AG04449 (cell line): ENCODE measurements at places on chromosomes 4 and X.

DNA sequence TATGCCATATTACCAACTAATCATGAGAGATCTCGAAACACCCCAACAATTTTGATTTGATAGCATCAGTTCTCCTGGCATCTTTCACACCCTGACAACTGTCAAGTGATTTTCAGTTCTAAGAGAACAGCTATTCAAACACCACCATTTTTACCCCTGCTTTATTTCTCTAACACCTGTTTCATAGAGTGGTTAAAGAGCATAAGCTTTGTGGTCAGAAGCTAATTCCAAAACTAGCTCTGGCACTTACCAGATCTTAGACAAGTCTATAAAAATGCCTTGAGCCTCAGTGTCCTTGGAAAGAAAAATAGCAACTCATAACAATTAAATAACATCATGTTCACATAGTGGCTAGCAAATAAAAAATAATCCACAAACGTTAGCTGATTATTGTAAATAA lies 17.9 kb downstream of the PPA2 start:
- no peak for DNase-seq

DNA sequence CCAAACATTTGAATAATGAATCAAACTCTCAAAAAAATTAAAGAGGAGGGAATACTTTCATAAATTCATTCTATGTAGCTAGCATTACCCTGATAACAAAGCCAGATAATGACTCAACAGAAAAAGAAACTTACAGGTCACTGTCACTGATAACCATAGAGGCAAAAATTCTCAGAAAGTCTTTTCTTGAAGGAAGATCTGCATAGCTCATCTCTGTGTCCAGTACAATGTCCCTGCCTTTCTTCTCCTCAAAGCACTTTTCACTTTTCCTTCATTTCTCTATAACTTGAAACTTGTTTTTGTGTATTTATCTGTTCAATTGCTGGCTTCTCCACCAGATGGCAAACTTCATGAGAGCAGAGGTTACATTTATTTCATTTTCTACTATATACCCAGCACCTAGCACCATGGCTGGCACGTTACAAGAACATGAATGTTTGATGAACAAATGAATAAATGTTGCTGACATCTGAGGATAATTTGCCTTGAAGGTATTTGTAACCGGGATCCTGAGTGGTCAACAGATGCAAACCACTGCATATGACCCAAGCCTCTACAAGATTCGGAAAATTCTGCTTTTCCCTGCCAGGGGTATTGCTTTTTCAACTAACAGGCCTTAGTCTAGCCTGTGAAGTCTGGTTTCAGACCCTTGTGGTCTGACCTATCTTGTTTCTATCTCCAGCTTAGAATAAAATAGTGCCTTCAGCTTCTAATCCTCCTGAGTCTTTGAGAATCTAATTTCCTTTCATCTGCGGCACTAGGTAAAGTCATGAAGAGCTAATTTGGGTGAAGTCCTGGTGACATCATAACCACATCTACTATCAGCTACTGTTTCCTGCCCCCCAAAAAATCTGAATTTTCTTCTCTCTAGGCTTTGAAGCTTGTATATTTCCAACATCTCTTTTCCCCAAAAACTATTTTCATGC lies 52.5 kb upstream of the ANTXR2 start:
- no peak for DNase-seq

DNA sequence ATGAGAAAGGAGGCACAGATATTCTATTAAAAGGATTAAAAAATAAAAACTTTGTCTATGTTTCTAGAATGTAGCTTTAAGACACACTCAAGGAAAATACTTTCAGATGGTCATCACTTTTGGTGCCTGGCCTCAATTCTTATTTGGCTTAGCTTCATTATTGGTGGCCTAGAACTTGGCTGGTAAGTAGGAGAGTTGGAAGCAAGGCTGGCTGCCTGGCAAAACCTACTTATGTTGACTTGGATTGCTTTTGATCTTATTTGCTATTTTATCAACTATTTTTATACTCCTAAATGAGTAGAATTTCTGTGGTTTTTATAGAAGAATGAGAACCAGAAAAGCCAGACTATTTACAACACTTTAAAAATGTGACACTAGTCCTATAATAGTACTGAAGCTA lies 35.3 kb upstream of the JADE3 start:
- DNase-seq = no peak

DNA sequence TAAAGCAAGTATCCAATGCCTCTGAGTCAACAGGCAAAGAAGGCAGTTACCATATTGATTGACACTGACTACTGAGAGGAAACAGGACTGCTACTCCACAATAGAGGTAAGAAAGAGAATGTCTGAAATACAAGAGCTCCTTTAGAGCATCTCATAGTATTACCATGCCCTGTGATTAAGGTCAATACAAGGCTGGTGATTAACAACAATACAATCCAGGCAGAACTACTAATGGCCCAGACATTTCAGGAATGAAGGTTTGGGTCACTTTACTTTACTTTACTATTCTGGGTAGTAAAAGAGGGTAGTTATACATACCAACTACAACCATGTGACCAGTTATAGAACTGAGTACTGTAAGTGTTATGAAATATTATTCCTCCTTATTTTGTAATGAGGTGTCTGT lies 44.5 kb downstream of the BRWD3 start:
- peak; percentile 60 for DNase-seq

DNA sequence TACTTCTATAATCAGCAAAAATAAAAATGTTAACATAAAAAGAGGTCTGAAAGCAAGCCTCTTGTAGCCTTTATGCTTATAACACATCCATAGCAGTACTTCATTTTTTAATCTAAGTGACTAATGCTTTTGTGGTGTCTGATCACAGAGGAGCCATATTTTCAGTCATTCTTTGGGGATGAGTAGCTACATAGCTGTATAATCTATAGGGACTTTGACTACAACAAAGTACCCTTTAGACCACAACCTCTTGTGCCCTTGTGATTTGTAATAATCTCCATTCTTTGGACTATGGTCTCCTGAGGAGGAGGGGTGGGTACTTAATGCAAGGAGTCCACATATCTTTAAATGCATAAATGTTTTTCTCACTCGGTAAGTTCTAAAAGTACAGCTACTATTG lies 9.6 kb downstream of the DRP2 start:
- DNase-seq = peak; percentile 50

DNA sequence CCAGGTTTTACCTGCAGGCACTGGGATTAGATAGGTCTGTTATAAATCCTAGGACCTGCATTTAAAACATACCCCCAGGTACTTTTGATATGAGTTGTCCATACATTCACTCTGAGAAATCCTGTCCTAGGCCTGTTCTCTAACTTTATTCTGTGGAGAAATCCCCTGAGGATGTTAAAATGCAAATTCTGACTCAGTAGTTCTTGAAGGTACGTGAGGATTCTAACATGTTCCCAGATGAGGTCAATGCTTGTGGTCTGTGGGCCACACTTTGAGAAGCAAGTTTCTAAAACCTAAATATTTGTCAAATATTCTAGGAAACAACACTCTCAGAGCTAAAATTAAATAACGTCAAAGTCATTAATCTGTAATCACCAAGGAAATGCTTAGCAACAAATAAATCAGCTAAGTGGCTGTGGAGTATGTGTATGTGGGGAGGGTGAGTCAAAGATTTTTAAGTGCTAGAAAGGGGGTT lies 101.3 kb upstream of the MAGEB16 start:
- DNase-seq = no peak

DNA sequence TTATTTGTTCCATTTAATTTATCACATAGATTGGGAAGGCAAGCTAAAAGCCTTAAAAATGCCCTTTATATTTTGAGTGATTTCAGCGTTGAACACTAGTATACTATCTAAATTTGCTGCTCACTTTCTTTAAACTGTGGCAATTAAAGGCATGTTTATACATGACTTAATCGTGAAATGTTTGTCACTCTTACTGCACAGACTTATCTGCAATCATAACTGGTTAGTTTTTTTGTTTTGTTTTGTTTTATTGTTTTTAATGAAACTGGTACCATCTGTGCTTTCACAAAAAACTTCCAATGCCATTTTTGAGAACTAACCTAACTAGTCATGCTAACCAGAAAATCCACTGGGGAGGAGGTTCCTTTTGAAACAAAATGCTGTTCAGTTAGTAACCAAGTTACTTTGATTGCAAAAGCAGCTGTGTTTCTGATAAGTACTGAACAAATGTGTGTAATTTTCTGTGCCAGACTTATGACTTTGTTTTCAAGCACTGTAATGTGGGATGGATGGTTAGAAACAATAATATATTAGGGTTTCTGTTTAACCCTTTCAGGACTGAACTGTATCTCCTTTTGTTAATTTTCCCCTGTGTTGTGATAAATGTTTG lies 56.1 kb downstream of the CCKAR start:
- DNase-seq = no peak

DNA sequence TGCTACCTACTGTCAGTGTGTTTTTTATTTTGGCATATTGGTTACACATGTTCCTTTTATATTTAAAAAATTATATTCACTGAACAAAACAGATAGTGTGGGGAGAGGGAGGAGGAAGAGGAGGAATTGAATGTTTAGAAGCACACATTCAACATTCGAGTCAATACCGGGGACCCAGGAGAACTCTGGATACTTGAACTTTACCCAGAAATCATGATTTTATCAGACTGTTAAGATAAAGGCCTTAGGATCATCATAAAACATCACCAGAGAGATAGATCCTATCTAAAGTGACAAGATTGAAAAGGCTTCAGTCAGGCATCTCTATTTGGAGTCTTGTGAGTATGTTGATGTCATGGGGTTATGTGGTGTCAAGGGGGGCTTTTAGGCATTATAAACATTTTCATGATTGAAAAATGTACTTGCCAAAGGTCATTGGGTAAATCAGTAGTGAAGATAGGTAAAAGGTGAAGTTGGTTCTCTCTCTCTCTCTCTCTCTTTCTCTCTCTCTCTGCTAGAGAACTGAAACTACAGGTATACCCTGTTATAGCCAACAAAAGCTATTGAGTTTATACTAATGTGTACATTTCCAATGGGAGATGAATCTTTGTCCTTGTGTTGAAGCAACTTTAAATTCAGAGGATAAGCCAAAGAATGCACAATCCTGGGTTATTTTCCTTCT lies 16.9 kb upstream of the RGN start:
- DNase-seq = no peak

- no peak for DNase-seq
Observed at GRCh38 chr4:5712517-5712916, 1.5 kb downstream of the EVC start.

DNA sequence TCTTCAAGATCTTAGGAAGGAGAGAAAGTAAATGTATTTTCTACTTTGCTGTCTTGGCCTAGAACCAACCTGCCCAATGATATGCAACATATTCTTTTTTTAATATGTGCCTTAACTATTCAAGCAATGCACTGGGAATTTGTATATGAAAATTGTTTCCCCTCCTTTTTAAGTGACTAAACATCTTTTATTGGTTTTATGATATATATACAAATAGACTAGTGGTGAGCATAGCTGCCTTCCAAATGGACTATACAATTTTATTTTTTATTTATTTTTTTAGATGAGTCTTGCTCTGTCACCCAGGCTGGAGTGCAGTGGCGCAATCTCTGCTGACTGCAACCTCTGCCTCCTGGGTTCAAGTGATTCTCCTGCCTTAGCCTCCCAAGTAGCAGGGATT lies 10.3 kb downstream of the NOCT start:
- DNase-seq = no peak

DNA sequence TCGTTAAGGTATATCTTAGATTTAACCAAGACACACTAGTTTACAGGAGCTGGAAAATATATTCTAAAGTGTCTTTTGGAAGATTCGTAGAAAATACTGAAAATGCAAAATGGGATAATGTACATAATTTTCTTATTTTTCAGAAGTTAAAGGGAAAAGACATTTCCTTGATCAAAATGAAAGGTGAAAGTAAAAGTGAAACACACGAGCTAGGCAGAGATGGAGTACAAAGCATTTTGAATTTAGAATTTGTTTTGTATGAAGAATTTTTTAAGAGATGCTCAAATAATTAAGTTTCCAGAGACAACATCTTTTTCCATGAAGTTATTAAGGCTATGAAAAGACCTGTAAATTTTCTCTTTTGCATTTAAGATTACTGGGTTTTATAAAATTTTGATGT lies 2192.6 kb upstream of the AGA start:
- DNase-seq = no peak

- DNase-seq = no peak
Observed at GRCh38 chr4:173494013-173494970, 35.7 kb downstream of the HAND2 start.

- DNase-seq = no peak
Observed at GRCh38 chr4:160848901-160849760, 1314.7 kb downstream of the FSTL5 start.

DNA sequence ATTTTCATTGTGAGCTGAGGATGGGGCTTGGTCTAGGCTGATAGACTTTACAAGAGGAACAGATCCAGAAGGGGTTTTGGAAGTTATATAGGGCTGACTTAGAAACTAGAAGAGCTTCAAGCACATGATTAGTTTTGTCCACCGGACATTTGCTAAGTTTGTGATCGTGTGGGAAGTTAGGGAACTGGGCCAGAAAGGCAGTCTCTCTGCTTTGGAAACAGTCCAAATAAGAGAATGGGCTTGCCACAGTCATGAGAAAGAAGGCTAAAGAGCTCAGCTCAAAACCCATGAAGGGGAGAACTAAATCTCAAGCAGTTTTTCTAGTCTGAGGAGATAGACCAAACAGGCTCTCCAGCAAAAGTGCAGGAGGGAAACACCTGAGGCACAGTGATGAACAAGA lies 67.8 kb downstream of the ZNF674 start:
- DNase-seq = no peak

- DNase-seq = no peak
Observed at GRCh38 chr4:89305712-89306437, 1.7 kb downstream of the GPRIN3 start.

DNA sequence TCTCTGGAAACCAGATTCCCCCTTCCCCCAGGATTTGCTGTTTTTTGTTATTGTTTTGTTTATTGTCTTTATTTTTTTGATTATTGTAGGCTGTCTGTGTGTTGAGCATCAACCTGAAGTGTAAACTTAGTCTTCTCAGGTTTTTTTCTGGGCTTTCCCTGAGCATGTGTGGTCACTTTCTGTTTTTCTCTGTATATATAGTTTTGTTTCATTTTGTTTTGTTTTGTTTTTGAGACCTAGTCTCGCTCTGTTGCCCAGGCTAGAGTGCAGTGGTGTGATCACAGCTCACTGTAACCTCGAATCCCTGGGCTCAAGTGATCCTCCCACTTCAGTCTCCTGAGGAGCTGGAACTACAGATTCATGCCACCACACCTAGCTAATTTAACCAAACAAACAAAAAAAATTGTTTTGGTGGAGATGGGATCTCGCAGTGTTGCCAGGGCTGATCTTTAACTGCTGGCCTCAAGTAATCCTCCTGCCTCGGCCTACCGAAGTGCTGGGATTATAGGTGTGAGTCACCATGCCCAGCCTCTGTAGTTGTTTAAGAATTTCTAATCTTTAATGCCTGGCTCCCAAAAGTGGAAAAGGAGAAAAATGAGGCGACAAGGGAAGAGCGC lies 9.1 kb downstream of the IL13RA1 start:
- DNase-seq = no peak

- DNase-seq = no peak
Observed at GRCh38 chr4:24488399-24489164, 95.8 kb downstream of the DHX15 start.

DNA sequence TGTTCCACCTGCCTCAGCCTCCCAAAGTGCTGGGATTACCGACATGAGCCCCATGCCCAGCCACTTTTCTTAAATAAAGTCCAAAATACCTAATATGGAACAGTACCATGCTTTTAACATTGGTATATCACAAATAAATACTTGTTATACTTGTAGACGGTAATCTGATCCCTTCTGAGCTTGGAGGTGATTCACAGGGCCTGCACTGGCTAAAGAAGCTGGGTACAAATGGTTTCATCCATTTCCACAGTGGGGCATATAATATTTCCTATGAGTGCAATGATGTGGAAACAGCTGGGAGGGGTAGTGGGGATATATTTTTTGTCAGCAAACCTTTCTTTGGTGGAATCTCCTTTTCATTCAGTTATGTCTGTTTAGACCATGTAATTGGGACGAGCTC lies 35.8 kb downstream of the PLK4 start:
- DNase-seq = no peak
